ENCODE measurements at places on chromosomes 6 and 20.

GRCh38 chr6:47196113-47196512 lies 113.6 kb downstream of the TNFRSF21 start:
- DNase-seq: no peak

DNA sequence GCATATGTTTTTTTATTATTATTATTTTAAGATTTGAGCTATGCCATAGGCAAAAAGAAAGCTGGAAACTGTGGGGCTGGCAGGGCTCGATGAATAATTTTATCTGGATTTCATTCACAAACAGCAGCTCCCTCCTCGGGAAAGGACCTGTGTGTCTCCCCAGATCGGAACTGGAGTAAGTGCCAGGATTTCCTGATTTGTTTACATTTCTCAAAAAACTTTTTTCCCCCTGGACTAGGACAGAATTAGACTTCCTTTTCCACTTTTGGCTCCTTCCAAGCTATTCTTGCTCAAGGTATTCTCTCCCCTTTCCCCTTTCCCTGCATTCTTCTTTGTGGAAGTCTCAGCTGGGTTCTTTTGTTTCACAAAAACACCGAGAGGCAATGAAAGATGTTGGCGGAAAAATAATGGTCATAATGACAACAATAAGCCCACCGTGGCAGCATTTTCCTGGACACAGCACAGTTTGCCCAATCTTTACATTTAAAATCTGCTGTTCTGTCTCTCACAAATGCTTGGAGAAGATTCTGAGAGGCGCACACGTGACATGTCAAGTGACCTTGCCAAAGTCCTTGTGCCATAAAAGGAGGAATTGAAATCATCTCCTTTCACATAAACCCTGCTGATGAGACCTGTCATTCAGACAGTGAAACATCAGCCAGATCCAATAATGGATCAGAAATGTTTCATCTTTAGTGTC lies 85.8 kb upstream of the PREP start:
- no peak for DNase-seq

- DNase-seq: no peak
Measured at GRCh38 chr20:53713328-53714056, 119.9 kb upstream of the ZNF217 start.

GRCh38 chr6:106272287-106272686 lies 53.3 kb downstream of the ATG5 start:
- DNase-seq: no peak

GRCh38 chr20:50071039-50071888 lies 41.7 kb downstream of the UBE2V1 start:
- peak; percentile 94 for DNase-seq

GRCh38 chr6:164791498-164791897 lies 517.9 kb downstream of the C6orf118 start:
- DNase-seq: no peak

- DNase-seq: no peak
Measured at GRCh38 chr6:52640916-52641315, 30.0 kb upstream of the TMEM14A start.

DNA sequence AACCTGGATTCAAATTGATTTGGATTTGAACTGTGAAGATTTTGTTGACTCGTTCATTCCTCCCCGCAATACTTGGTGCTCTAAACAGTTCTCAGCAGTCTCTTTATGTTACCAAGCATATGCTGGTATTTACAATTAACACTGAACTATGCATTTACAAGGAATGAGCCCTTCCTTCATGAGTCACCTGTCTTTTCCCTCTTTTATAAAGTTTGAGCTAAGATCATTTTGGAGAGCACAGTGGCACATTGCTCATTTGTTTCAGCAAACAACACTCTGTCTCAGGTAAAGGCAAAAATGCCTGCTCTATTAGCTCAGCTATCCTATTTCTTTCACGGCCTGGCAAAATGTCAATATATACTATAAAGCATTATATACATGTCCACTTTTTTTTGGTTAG lies 285.4 kb downstream of the PHACTR1 start:
- no peak for DNase-seq

GRCh38 chr20:58173091-58173490 lies 55.4 kb downstream of the ANKRD60 start:
- DNase-seq: no peak

GRCh38 chr6:30752157-30752927 lies 8.0 kb upstream of the IER3 start:
- DNase-seq: no peak

- no peak for DNase-seq
Measured at GRCh38 chr20:33539129-33539528, 49.2 kb downstream of the CBFA2T2 start.

GRCh38 chr6:14088600-14089192 lies 28.9 kb upstream of the CD83 start:
- DNase-seq: no peak

GRCh38 chr6:162863821-162864220 lies 136.0 kb downstream of the PACRG start:
- no peak for DNase-seq

GRCh38 chr6:16872543-16873235 lies 111.4 kb upstream of the ATXN1 start:
- DNase-seq: no peak

DNA sequence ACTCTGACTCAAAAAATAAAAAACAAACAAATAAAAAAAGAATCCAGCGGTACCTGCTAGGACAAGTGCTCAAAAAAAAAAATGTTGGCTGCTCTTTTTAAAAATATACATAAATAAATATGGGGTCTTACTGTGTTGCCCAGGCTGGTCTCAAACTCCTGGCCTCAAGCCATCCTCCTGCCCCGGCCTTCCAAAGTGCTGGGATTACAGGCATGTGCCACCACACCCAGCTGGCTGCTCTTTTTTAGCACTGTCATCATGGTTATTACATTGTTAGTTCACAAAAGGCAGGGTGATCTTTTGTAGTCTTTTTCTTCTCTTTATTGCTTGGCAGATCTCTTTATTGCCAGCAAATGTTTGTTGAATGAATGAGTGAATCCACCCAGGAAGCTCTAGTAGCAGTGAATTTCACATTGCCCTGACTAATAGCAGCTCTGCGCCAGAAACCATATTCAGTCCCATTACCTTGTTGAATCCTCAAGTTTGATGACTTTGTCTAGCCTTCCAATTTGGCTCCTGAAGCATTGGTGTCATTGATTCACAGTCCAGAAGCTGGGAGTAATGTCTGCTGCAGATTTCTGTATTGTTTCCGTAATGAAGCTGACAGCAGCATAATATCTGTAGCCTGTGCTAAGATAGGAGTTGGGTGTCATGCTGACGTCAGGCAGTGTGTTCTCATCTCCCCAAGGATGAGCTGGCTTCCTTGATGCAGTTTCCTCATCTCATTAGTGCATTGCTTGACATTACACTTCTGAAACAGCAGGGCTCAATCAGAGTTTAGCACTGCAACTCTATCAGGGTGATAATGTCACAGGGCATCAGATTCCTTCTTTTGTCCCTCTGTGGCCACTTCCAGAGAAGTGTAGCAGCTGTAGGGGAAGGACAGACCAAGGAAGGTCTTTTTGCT lies 84.9 kb upstream of the TGM3 start:
- DNase-seq: no peak

GRCh38 chr6:105603788-105604586 lies 201.1 kb upstream of the PREP start:
- DNase-seq: no peak

GRCh38 chr6:125974214-125974866 lies 12.0 kb upstream of the TRMT11 start:
- DNase-seq: no peak

DNA sequence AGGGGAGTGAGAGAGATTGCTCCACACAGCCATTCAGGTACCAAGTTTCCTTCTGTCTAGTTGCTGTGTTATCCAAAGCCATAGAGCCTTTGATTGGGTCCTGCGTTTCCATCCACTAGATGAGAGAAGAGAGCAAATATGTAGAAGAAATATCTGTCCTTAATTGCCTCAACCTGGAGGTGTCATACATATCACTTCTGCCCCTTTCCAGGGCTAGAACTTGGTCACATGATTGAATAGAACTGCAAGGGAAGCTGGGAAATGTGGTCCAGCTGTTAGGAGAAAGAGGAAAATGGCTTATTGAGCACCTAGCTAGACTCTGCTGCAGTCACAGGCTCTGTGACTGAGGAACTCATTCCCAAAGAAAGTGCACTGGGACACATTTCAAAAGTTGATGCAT lies 115.6 kb upstream of the JAG1 start:
- DNase-seq: no peak

DNA sequence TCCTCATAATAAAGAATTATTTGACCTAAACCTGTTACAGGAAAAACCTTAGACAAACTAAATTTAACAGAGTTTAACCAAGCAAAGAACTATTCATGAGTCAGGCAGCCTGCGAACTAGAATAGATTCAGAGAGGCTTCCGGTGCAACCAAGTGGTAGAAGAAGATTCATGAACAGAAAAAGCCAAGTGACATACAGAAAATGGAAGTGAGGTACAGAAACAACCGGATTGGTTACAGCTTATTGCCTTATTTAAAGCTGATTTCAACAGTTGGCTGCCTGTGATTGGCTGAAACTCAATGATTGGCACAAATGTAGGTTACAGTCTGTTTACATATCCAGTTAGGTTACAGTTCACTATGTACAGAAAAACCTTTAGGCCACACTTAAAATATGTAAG lies 10.1 kb downstream of the PPP1R3G start:
- no peak for DNase-seq

All from activated naive CD4-positive, alpha-beta T cell (primary cell).